ENCODE measurements at places on chromosomes 2 and 18. TPM values are rescaled to one million over a fixed set of nuclear protein-coding genes. Genes with fewer than 3 reads are reported as not detected.

DNA sequence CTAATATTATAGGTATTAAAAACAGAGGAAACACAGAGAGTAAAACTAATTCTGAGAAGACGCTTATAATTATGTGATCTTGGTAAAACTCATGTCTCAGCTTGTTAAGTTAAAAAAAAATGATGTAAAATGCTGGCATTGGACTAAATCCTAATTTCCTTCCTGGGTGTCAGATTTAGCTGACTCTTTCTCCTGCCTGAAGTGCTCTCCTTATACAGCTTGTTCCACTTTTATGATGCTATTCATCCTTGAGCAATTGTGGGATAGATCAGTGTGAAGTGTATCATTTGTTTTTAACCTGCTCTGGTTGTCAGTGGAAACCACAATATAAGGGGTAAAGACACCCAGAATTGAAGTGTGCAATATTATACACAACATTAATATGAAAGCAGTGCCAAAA lies 84.9 kb downstream of the EFEMP1 start:
- H3K36me3 ChIP-seq: no peaks in the 10 kb centered on the region
- H3K4me3 ChIP-seq: no peak overlapping the region
- no peak for DNase-seq

DNA sequence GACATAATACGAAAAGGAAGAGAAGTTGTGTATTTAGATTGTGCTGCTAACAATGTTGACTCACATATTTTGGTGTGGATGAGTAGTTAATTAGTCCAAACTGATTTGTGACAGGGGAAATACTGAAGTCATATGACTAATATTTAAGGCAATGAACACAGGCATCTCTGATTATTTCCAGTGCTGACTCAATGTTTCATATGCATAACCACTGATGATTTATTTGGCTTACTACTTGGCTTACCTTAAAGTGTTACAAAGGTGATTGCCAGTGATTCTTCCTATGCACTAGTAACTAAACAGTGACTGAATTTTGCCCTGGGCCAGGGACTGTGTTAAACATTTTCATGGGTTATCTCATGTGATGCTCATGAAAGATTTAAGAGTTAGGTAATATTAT lies 722.6 kb downstream of the METTL4 start:
- DNase-seq: no peak
- H3K27me3 ChIP-seq: no peaks in the 10 kb centered on the region
- H3K4me3 ChIP-seq: no peak overlapping the region
- H3K27ac ChIP-seq: no peak overlapping the region
- H3K36me3 ChIP-seq: no peaks in the 10 kb centered on the region
- no peaks in the 10 kb centered on the region for H3K4me1 ChIP-seq

- peak overlapping the region; percentile 54 for H3K4me3 ChIP-seq
- H3K27me3 ChIP-seq: no peaks in the 10 kb centered on the region
Measured at GRCh38 chr2:166375195-166375735, 479 bp downstream of the SCN9A start.

DNA sequence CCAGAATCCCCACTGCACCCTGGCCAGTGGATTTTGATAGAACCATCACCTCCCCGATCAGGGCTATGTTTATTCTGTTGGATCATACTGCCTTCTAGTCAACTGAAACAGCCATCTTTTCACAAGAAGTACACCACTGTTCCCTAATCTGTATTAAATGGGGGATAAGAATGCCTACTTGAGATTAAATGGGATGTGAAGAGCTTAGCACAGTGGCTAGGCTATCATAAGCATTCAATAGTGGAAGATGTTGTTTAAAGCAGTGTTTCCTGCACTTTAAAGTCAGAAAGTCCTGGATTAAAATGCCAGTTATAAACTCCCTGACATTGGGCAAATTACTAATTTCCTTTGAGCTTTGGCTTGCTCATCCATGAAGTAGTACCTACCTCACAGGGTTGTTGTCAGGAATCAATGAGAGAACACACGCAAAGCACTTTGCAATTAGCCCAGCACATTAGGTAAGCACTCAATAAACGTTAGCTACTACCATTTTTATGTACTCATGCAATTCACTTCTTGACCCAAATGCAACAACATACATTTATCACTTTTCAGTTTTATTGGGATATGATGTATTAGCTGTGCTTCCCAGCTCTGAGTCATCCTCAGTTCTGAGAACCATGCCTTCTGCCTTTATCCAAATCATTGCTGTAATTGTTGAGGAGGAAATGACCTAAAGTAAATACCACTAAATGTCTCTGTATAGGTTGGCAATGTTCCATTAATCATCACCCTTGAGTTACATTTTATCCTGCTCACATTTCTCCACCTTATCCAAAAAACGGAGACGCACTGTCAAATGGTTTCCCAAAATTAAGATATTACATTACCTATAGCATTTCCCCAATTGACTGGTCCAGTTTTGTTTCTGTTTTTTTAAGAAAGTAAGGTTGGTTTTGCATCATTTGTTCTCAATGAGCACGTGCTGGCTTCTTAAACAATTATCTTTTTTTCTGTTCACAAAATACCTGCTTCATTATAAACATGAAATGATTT lies 2.1 kb downstream of the TMEM247 start:
- H3K4me1 ChIP-seq: no peaks in the 10 kb centered on the region
- no peaks in the 10 kb centered on the region for H3K27me3 ChIP-seq
- H3K36me3 ChIP-seq: no peaks in the 10 kb centered on the region
- DNase-seq: no peak
- H3K4me3 ChIP-seq: no peak overlapping the region

DNA sequence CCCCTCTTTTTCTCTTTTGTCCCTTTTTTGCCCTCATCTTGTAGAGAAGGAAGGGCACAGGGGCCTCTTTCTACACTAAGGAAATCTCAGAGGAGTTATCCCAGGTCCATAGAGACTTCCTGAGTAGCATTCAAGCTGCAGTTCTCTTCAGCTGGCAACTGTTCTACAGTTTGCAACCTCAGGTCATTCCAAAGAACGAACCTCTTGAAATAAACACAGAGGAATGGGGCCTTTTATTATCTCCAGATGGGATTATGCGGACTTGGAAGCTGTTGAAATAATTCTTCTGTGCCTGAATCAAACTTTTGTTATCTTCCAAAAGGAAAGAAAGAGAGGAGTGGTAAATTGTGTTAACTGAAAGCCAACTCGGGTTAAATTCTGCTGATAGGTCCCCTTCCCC lies 31.0 kb upstream of the NFE2L2 start:
- DNase-seq: peak; percentile 37
- peaks cover 1% of the 10 kb centered on the region for H3K4me1 ChIP-seq
- H3K27me3 ChIP-seq: no peaks in the 10 kb centered on the region
- H3K36me3 ChIP-seq: no peaks in the 10 kb centered on the region
- H3K4me3 ChIP-seq: no peak overlapping the region
- H3K27ac ChIP-seq: no peak overlapping the region

DNA sequence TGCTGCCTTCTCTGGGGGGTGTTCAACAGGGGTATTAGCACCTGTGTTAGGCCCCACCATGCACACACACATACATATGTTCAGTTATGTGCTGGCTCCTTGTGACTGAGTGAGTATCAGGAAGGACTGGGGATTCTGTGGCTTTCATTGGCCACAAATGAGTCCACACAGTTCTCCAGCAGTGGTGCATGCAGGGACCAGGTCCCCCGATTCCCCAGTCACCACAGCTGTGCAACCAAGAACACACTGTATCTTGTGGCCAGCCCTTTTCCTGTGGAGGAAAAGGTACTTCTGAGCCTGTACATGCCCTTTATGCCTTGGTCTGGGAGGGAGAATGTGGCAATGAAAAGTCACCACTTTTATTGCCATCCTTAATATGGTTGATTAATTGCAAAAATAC lies 74.9 kb upstream of the KLF7 start:
- no peak overlapping the region for H3K27ac ChIP-seq
- no peaks in the 10 kb centered on the region for H3K36me3 ChIP-seq
- no peak for DNase-seq
- H3K27me3 ChIP-seq: no peaks in the 10 kb centered on the region

- no peaks in the 10 kb centered on the region for H3K4me1 ChIP-seq
- no peaks in the 10 kb centered on the region for H3K36me3 ChIP-seq
- H3K27ac ChIP-seq: no peak overlapping the region
- no peak overlapping the region for H3K4me3 ChIP-seq
Measured at GRCh38 chr18:23102493-23103261, 32.6 kb upstream of the CABLES1 start.

- H3K27me3 ChIP-seq: no peaks in the 10 kb centered on the region
- H3K4me1 ChIP-seq: peaks cover 2% of the 10 kb centered on the region
- H3K27ac ChIP-seq: no peak overlapping the region
- H3K36me3 ChIP-seq: no peaks in the 10 kb centered on the region
Measured at GRCh38 chr18:3720818-3721545, 271.0 kb downstream of the TGIF1 start.

DNA sequence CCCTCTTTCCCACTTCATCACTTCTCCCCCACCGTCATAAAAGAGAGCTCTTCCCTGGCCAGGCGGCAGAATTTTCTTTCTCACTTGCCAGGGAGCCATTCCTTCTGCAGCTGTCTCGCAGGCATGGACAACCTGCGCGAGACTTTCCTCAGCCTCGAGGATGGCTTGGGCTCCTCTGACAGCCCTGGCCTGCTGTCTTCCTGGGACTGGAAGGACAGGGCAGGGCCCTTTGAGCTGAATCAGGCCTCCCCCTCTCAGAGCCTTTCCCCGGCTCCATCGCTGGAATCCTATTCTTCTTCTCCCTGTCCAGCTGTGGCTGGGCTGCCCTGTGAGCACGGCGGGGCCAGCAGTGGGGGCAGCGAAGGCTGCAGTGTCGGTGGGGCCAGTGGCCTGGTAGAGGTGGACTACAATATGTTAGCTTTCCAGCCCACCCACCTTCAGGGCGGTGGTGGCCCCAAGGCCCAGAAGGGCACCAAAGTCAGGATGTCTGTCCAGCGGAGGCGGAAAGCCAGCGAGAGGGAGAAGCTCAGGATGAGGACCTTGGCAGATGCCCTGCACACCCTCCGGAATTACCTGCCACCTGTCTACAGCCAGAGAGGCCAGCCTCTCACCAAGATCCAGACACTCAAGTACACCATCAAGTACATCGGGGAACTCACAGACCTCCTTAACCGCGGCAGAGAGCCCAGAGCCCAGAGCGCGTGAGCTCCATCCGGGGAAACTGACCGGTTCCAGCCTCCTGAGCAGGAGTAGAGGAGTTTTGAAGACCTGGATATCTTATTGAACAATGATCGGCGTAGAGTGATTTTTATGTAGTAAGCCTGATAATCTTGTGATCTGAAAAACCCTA lies at the start of gene MSGN1:
Gene MSGN1, plus strand, starts transcription at position 65 of the 850 bp plus-strand sequence. Its CDS starts 59 bp downstream, at position 124.
- no peaks in the 10 kb centered on the region for H3K27me3 ChIP-seq
- no peak within 1 kb of the TSS for H3K4me3 ChIP-seq
- no peak for DNase-seq
- H3K27ac ChIP-seq: no peak within 1 kb of the TSS
- H3K4me1 ChIP-seq: no peaks in the 10 kb centered on the region

GRCh38 chr2:111634995-111635538 lies 248.9 kb downstream of the ANAPC1 start:
- no peak overlapping the region for H3K4me3 ChIP-seq
- DNase-seq: no peak
- no peaks in the 10 kb centered on the region for H3K27me3 ChIP-seq

GRCh38 chr2:193743089-193743488 lies 1548.4 kb upstream of the TMEFF2 start:
- no peaks in the 10 kb centered on the region for H3K4me1 ChIP-seq
- no peaks in the 10 kb centered on the region for H3K36me3 ChIP-seq
- no peak overlapping the region for H3K27ac ChIP-seq
- DNase-seq: no peak
- H3K27me3 ChIP-seq: no peaks in the 10 kb centered on the region

DNA sequence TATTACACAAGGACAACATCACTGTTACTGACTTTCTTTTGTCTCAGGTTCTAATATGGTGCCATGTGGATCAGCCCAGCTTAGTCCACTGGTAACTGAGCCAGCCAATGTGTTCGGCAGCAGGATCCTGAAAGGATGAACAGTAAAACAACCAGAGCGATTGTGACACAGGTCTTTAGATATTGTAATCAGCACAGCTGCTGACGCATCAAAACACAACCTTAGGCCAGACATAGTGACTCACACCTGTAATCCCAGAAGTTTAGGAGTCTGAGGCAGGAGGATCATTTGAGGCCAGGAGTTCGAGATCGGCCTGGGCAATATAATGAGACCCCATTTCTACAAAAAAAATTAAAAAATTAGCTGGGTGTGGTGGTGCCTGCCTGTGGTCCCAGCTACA lies 183.4 kb upstream of the CDH20 start:
- DNase-seq: no peak
- no peaks in the 10 kb centered on the region for H3K4me1 ChIP-seq
- H3K27me3 ChIP-seq: peaks cover 3% of the 10 kb centered on the region

DNA sequence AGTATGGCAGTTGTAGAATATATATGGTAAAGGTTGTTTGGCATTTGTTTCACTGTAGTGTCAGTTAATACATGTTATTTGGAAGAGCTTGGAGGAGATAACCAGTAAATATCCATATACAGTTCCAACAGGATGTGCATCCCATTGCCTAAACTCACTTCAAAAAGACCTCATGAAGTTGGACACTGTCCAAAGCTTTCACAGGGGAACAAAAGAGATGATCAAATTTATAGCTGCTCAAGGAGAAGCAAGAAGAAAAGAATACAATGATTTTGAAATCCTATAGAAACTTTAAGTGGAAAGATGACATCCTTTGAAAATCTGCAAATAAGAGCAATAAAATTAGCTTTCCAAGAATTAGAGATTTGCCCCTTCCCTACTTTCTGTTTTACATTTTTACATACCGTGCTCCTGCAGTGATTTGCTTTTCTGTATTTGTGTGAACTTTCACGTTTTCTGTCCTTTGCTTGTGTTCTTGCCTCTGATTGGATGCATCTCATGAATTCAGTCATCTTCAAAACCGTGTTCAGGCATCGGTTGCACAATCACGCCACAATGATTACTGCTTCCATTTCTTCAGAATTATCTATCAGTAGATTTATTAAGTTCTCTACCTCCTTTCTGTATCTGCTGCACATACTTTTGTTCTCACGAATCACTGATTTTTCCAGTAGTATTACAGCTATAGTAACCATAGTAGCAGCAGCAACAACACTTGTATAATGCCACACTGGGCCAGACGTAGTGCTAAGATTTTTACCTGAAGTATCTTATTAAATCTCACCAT lies 83.8 kb downstream of the PARD3B start:
- no peak for DNase-seq
- H3K27me3 ChIP-seq: no peaks in the 10 kb centered on the region

GRCh38 chr2:238380785-238381184 lies 45.9 kb upstream of the ASB1 start:
- no peak for DNase-seq
- H3K36me3 ChIP-seq: no peaks in the 10 kb centered on the region
- H3K27ac ChIP-seq: no peak overlapping the region
- H3K4me3 ChIP-seq: no peak overlapping the region
- peaks cover 1% of the 10 kb centered on the region for H3K4me1 ChIP-seq
- no peaks in the 10 kb centered on the region for H3K27me3 ChIP-seq

GRCh38 chr2:127574656-127575055 lies 39.2 kb downstream of the MYO7B start:
- H3K27ac ChIP-seq: no peak overlapping the region
- H3K27me3 ChIP-seq: no peaks in the 10 kb centered on the region
- no peak overlapping the region for H3K4me3 ChIP-seq
- H3K4me1 ChIP-seq: peaks cover 2% of the 10 kb centered on the region
- no peaks in the 10 kb centered on the region for H3K36me3 ChIP-seq
- DNase-seq: no peak

- H3K4me1 ChIP-seq: peaks cover 2% of the 10 kb centered on the region
- H3K27me3 ChIP-seq: no peaks in the 10 kb centered on the region
- H3K36me3 ChIP-seq: no peaks in the 10 kb centered on the region
- no peak overlapping the region for H3K27ac ChIP-seq
- H3K4me3 ChIP-seq: no peak overlapping the region
Measured at GRCh38 chr18:24259869-24260641, 121.2 kb downstream of the CABYR start.

CROCC2 gene
- polyA plus RNA-seq: 0.18 TPM

ACADL gene
- polyA plus RNA-seq: 4.5 TPM

CPS1 gene
- 6.2 TPM for polyA plus RNA-seq

RPRD1A gene
- polyA plus RNA-seq: 32.6 TPM

CD207 gene
- polyA plus RNA-seq: 0.35 TPM

CHRNG gene
- polyA plus RNA-seq: not detected

MC5R gene
- not detected for polyA plus RNA-seq

NLRC4 gene
- polyA plus RNA-seq: 1.8 TPM
